NCI-H460 (cell line): ENCODE measurements at places on chromosomes 3 and 15.

- no peak for DNase-seq
Measured at GRCh38 chr3:153129426-153129825, 32.6 kb upstream of the RAP2B start.

GRCh38 chr3:175187586-175187985, 328.5 kb downstream of the NAALADL2 start:
- no peak for DNase-seq

- DNase-seq = no peak
Measured at GRCh38 chr3:142837526-142837925, 51.4 kb downstream of the PCOLCE2 start.

DNA sequence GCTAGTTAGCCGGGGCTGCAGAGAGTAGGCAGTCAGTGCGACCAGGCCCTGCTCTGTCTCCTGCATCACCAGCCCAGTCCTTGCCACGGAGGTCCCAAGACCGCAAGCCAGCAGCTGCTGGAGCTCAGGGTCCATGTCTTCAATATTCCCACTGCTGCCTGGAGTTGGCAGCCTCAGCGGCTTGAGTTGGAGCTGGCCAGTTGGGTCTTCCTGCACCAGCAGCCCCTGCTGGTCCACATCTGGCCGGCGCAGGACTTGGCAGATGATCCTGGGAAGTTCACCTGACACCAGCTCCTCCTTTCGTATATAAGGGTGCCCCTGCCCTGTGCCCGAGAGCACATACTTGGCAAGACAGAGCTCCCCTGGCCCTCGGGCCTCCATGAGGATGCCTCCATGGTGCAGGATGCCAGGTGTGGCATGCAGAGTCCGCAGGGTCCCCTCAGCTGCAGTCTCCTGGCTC, 5.7 kb downstream of the XIRP1 start:
- DNase-seq = no peak

GRCh38 chr3:184526088-184526433, 35.5 kb upstream of the EPHB3 start:
- DNase-seq = no peak

DNA sequence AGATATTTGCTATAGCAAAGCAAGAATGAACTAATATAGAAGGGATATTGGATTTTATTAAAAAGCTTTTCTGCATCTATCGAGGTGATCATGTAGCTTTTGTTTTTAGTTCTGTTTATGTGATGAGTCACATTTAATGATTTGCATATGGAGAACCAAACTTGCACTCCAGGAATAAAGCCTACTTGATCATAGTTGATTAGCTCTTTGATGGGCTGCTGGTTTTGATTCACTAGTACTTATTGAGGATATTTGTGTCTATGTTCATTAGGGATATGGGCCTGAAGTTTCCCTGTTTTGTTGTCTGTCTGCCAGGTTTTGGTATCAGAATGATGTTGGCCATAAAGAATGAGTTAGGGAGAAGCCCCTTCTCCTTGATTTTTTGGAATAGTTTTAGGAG, 310.7 kb downstream of the ARPP21 start:
- DNase-seq = no peak

- DNase-seq = no peak
Measured at GRCh38 chr3:148625991-148626390, 71.7 kb upstream of the AGTR1 start.

GRCh38 chr3:10417847-10418246, 87.5 kb downstream of the ATP2B2 start:
- DNase-seq = no peak

GRCh38 chr15:51186181-51186705, 91.5 kb upstream of the TNFAIP8L3 start:
- no peak for DNase-seq

DNA sequence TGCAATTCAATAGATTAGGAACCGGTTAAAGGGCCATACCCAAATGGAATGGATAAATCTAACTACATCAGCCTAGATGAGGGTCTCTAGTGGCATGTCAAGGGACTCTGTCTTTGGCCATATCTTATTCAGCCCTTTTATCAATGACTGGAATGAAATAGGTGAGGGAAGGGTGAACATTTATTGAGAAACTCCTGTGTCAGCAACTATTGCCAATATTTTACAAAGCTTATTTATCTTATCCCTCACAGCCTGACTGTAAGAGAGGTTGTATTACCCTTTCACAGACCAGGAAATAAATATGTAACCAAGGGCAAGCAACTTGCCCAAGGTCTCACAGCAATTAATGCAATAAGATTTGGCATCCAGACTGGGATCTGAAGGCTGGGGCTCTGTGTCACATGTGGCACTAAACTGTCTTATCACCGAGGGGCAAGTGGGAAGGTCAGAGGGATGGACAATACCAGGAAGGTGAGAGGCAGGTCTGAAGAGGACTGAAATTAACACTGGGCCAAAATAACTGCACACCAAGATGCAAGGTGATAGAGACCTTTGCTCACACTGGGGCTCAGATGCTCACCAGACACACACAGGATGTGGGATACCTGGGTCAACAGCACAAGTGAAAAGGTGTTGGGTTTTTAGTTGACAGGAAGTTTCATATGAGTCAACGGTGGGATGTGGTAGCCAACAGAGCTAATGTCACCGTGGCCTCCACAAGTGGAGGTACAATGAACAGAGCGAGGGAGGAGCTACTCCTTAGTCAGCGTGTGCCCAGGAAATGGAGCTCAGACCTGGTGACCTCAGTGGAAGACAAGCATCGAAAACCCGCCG, 261.3 kb downstream of the RPLP1 start:
- no peak for DNase-seq

DNA sequence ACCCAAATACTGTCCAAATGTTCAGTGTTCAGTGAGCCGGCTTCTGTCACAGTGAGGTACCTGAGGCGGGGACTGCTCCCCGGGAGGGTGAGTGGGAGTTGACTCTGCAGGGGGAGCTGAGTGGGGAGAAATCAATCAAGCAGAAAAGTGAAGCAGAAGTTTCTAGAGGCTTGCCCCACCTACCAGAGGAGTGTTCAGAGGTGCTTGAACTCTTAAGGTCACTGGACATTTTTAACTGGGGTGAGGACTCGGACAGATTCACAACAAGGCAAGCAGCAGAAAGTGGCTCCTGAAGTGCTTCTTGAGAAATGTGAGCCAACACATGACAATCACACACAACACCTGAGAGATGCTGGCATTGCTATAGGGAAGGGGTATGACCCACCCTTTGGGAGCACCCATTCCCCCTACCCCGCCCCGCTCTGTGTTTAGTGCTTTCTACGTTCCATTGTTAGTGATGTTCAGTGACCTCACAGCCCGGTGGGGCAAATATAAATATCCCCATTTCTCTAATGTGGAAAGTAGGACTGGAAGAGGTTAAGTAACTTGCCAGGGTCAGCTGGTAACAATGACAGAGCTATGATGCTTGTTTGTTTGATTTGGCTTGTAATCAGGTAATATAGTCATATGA, 48.6 kb upstream of the AKAP13 start:
- DNase-seq = no peak

- no peak for DNase-seq
Measured at GRCh38 chr3:8458238-8458661, 43.4 kb upstream of the LMCD1 start.

- DNase-seq = no peak
Measured at GRCh38 chr15:83012076-83012426, 612 bp upstream of the C15orf40 start.

DNA sequence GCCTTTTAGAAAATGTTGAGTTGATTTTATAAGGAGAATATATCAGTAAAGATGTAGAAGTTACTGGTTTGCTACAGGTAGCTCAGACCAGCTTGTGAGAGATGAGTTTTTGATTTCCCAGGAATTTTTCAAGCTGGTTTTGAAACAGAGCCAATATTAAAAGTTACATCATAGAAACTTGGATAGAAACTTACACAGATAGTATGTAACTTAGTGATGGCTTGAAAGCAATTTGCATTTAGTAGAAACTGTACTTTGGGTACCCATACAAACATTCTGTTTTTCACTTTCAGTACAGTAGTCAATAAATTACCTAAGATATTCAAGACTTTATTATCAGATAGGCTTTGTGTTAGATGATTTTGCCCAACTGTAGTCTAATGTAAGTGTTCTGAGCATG, 93.4 kb downstream of the RBMS3 start:
- DNase-seq = no peak

GRCh38 chr3:158976966-158977365, 175.1 kb downstream of the MFSD1 start:
- no peak for DNase-seq

GRCh38 chr15:79349525-79349924, 38.6 kb downstream of the TMED3 start:
- no peak for DNase-seq

DNA sequence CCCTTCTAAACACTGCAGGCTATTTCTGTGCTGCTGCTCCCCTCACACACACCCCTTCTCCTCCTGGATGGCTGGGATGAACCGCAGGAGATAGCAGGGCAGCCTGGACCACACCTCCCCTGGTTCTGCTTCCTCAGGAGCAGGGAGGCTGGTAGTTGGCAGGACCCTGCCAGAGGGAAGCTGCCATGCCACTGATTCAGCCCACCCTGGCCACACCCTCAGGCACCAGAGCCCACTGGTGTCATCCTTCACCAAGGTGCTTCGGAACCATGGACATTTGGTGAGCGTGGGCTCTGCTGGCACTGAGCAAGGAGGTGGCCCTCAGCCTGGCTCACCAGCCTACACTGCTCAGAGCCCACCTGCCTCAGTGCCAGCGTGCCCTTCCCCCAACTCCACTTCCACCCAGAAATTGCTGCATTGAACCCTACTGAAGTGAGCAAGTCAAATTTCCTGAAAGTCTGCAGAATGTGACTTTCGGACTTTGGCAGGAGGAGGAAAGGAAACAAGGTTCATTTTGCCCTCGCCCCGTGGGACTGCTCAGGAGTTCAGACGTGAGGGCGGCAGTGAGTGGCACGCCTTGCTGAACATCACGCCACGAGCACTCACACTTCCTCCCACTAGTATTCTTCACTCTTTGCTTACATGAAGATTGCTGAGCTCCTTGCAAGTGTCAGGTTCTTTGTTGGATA, 26.3 kb downstream of the BMF start:
- no peak for DNase-seq

DNA sequence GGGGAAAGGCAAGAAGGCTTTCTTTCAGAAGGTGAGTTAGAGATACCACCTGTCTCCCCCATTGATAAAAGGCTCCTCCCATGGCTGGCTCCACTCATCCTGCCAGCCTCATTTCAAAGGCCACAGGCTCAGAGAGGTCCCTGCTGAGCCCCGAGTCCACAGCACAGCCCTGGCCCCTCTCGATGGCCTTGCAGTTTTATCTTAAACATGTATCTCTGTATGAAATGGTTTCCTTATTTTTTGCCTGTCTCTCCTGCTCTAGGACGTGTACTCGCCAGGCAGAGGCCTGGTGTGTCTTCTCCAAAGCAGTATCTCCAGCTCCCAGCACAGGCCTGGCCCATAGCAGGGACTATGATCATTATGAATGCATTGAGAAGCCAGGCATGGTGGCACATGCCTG, 160.5 kb upstream of the NSMCE3 start:
- no peak for DNase-seq

- DNase-seq = no peak
Measured at GRCh38 chr3:153469162-153469561, 307.1 kb downstream of the RAP2B start.

DNA sequence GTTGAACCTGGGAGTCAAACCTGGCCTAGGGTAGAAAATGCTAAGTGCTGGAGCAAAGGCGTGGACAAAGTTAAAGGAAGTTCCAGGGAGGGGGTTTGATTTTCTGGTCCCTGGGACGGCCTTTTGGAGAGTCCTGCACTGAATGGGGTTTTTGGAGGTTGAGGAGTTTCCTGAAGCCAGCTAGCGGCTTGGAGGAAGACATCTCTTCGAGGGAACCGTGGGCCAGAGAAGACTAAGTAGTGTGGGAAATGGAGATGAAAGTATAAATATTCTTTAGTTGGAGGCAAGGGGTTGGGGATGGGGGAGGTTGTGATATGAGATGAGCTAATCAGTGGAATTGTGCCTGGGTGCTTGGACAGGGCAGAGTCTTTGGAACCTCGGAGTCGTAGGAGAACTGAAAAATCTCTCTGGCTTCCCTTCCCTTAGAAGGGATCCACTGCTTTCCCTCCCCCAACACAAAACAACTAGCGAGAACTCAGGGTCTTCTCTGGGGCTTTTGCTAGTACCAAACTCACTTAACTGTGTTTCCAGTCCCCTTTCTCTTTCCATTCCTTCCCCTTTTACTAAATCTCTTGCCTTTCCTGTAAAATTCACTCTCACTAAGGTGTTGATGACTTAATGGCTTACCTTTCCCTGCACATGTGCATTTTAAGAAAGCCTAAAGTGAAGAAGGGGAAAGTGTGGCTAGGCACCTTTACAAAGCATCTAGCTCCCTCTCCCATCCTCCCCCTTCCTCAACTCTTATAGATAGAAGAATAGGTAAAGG, 1.0 kb downstream of the LPP start:
- DNase-seq = no peak

- no peak for DNase-seq
Measured at GRCh38 chr15:63977119-63977518, 69.2 kb downstream of the DAPK2 start.

- DNase-seq = no peak
Measured at GRCh38 chr15:82851981-82852511, 42.6 kb downstream of the WHAMM start.

GRCh38 chr15:81427176-81427575, 53.2 kb upstream of the TMC3 start:
- no peak for DNase-seq

DNA sequence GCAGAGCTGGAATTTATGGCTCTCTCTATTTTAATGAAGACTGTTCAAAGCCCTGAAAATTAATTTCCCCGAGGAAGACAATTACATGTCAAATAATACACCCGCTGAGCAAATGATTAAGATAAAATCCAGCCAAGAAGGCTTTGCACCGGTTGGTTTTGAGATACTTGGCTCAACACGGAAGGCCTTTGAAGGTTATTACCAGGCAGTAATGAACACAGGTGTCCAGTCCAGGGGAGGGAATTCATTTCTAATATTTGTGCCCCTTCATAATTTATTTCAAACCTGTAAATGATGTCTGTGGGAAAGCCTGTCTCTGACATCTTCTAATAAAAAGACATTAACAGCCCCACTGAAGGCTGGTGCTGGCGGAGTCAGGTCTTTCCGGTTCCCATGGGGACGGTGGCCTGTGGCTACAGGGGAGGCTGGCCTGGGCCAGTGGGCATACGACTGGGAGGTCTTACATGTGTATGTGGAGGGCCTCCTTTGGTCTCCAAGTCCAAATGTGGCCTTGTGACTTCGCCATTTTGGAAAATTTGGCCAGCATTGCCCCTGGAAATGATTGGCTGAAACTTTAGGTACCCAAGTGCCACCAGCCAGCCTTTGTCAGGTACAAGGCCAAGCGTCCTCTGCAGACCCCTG, 49.9 kb upstream of the IQSEC1 start:
- DNase-seq = no peak

- no peak for DNase-seq
Measured at GRCh38 chr3:177429079-177429478, 231.8 kb upstream of the TBL1XR1 start.
